ENCODE measurements at places on chromosomes 7 and 10.

DNA sequence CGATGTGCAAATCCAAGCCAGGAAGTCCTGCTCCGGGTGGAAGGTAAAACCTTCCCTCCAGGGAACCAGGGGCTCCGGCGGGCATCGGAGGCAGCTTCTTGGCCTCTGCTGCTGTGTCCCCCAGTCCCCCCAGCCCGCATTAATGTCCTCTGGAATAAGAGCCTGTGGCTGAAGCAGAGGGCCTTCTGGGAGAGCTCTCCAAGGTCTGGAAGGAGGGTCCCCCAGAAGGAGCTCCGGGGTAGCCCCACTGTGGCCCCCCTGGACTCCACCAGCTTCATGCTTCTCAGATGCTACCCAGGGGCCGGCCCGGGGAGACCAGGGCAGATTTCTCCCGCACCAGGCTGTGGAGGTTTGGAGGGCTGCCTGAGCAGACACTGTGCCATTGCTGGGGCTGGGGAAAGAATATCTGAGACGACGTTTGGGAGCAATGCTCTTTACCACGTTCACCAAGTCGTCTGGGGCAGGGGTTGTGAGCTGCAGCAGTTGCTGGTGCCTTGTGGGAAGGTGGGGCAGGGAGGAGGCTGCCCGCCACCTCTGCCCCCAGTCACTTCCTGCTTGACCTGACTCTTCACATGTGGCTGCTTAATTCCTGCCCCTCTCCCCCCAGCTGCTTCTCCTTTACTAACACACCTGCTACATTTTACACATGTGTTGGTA, 8.3 kb downstream of the ZNF853 start:
- no peak for DNase-seq

DNA sequence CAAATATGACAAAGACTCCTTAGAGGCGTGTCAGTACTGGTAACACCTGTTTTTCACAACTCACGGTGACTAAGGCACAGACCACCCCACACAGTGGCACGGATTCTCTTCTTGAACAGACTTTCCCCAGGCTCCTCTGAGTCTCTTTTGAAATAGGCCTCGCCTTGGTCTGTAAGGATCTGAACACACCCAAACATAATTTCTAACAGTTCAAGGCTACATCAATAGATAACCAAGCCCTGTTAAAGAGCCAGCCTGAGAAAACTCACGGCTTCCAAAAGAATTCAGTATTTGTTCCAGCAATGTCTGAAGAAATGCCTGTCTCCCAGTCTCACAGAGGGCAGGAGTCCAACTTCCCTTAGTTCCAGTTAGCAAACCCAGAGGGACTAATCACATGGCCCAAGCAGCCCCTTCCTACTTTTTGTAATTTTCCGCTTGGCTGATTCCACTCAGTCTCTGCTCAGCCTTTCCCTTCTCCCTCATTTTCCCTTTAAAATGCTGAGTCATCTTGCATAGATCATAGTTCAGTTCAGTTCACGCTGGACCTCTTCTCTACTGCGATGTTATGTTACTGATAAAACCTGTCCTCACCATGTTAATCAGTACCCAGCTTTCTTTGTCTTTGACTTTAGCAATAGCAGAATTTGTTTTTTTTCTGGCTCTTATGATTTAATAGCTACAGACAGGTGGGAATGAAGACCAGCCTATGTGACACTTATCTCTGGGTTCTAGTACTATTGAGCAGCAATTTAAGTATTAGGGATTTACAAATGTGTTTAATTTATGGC, 22.6 kb upstream of the AKR1C3 start:
- peak; percentile 21 for DNase-seq

- DNase-seq, result no peak
These were observed 67.5 kb downstream of the DNAJC12 start for GRCh38 chr10:67770537-67770936.

DNA sequence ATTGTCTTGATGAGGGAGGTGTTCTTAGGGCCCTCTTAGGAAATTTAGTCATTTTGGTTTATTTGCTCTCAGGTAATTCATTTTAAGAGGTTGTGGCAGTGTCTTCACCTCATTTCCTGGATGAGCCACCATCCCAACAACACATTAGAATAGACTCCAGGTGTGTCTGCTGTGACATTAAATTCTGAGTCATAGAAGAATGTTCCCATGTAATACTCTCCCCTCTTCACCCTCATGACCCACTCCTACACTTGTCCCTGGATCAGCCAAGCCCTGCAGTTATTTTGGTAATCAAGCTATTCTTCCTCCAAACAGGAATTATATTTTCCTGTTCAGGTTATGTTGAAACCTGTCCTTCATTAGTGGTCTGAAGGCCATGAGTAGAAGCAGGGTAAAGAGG, 944.1 kb downstream of the SORCS3 start:
- no peak for DNase-seq

GRCh38 chr7:98864731-98865453, 4.9 kb downstream of the TMEM130 start:
- no peak for DNase-seq

DNA sequence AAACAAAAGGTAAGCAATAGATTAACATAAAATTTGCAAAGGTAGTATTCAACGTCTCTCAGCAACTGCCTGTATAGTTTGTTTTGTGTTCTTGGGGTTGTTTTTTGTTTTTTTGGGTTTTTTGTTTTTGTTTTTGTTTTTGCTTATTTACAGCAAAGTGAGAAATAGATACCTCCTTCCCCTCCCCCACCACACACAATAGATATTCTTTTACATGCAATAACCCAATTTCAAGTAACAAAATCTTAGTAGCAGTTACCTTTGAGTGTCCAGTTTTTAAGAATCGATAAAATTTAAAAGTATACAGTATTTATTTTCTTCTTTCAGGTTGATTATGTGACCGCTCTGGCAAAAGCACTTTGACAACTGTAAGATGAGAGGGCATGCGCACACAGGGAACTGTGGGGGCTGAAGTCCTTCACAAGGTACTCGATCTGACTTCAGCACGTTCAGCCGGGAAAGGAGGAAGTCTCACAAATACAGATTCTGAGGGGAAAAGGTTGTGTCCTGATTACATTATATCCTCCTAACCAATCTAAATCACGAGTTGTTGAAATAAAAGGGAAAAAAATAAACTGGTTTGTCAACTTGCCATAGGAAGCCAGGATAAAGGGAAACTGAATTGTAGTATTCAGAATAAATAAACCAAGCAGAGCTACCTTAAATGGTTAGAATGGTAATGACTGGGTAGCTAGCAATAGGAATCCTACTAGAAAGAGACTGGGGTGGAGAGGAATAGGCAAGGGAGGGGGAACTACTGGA, 47.8 kb downstream of the CPEB3 start:
- DNase-seq, result no peak

GRCh38 chr10:117547016-117547715, 4.6 kb downstream of the EMX2 start:
- no peak for DNase-seq
